ENCODE measurements at places on chromosomes 6 and 20. TPM values are rescaled to one million over a fixed set of nuclear protein-coding genes. Genes with fewer than 3 reads are reported as not detected.

SIRPG gene
- total RNA-seq: 112 TPM

CDSN gene
- total RNA-seq: not detected

LRP11 gene
- total RNA-seq: 2.2 TPM

BHLHE23 gene
- total RNA-seq: not detected

OVOL2 gene
- not detected for total RNA-seq

EYA4 gene
- not detected for total RNA-seq

MUC22 gene
- not detected for total RNA-seq

RIPPLY2 gene
- total RNA-seq: not detected

GSTA4 gene
- 3.5 TPM for total RNA-seq

FAM83C gene
- not detected for total RNA-seq

GSTA3 gene
- total RNA-seq: not detected

GRCh38 chr6:132760256-132760655 lies 2.6 kb upstream of the VNN2 start:
- no peak overlapping the region for H3K27ac ChIP-seq
- H3K36me3 ChIP-seq: peaks cover 15% of the 10 kb centered on the region
- no peak for DNase-seq
- no peak overlapping the region for H3K4me3 ChIP-seq
- H3K27me3 ChIP-seq: no peaks in the 10 kb centered on the region

- DNase-seq: no peak
- no peak overlapping the region for H3K4me3 ChIP-seq
- H3K27me3 ChIP-seq: peaks cover 2% of the 10 kb centered on the region
- H3K27ac ChIP-seq: no peak overlapping the region
Measured at GRCh38 chr6:10520468-10520867, 683 bp upstream of the GCNT2 start.

GRCh38 chr20:50496773-50497385 lies 13.3 kb upstream of the PTPN1 start:
- DNase-seq: no peak
- H3K36me3 ChIP-seq: no peaks in the 10 kb centered on the region
- H3K4me1 ChIP-seq: peaks cover 4% of the 10 kb centered on the region
- H3K4me3 ChIP-seq: no peak overlapping the region
- no peak overlapping the region for H3K27ac ChIP-seq

- H3K36me3 ChIP-seq: no peaks in the 10 kb centered on the region
- H3K27ac ChIP-seq: no peak overlapping the region
- peaks cover 3% of the 10 kb centered on the region for H3K4me1 ChIP-seq
- no peaks in the 10 kb centered on the region for H3K27me3 ChIP-seq
Measured at GRCh38 chr6:152356016-152356415, 281.1 kb downstream of the SYNE1 start.

- no peaks in the 10 kb centered on the region for H3K27me3 ChIP-seq
- H3K4me3 ChIP-seq: no peak overlapping the region
- no peak for DNase-seq
- no peak overlapping the region for H3K27ac ChIP-seq
- H3K36me3 ChIP-seq: peaks cover 3% of the 10 kb centered on the region
Measured at GRCh38 chr6:70841112-70841511, 115.7 kb downstream of the B3GAT2 start.

DNA sequence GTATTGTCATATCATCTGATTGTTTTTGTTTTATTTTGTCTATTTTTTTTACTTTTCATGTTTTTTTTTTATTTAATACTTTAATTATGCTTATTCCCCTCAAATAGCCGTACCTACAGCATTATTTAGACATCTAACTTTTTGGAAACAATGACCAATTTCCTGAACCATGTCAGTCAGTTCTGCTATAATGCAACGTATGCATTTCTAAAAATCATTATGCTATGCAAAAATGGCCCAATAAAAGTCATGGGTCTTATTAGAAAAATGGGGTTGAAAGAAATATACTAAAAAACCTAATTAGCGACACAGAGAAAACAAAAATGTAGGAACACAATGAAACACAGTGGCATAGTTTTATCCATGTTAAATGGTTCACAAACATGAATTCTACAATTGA lies 1454.7 kb downstream of the GRIK2 start:
- H3K27me3 ChIP-seq: no peaks in the 10 kb centered on the region
- no peaks in the 10 kb centered on the region for H3K36me3 ChIP-seq
- no peak overlapping the region for H3K4me3 ChIP-seq
- DNase-seq: no peak
- no peaks in the 10 kb centered on the region for H3K4me1 ChIP-seq
- H3K27ac ChIP-seq: no peak overlapping the region

DNA sequence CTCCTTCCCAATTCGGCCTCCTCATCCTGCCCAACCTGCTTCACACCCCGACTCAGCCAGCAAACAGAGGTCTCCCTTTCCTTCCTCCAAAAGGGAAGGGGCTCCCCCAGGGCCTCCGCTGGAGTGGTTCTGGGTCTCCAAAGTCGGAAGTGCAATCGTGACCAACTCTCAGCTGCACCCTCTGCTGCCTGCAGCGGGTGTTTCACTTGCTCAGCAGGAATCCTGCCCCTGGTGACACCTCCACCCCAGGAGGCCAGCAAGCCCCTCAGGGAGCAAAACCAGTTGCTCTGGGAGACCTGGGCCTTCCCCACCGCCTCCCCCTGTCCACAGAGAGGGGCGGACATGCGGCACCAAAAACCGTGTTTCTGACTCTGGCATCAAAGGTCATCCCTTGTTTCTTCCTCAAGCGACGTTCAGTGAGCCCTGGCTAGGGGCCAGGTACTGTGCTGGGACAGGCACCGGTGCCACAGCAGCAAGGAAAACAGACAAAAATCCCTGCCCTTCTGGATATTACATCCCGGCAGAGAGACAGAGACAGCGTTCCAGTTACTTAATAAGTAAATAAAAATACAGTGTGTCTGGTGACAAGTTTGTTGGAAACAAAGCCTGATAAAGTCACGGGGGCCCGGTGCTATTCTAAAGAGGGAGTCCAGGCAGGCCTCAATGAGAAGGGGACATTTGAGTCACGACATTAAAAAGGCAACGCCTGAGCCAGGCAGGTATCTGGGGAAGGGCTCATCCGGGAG lies 219.0 kb downstream of the BMP7 start:
- no peaks in the 10 kb centered on the region for H3K36me3 ChIP-seq
- no peak overlapping the region for H3K27ac ChIP-seq
- H3K4me3 ChIP-seq: no peak overlapping the region
- H3K4me1 ChIP-seq: no peaks in the 10 kb centered on the region

- H3K36me3 ChIP-seq: no peaks in the 10 kb centered on the region
- no peaks in the 10 kb centered on the region for H3K4me1 ChIP-seq
- no peak overlapping the region for H3K27ac ChIP-seq
- H3K4me3 ChIP-seq: no peak overlapping the region
Measured at GRCh38 chr6:63496361-63496804, 75.9 kb upstream of the LOC128125822 start.

- DNase-seq: no peak
- H3K36me3 ChIP-seq: no peaks in the 10 kb centered on the region
- peaks cover 11% of the 10 kb centered on the region for H3K27me3 ChIP-seq
- H3K4me3 ChIP-seq: no peak overlapping the region
- no peaks in the 10 kb centered on the region for H3K4me1 ChIP-seq
Measured at GRCh38 chr6:1063671-1064355, 248.1 kb upstream of the FOXQ1 start.

- H3K4me1 ChIP-seq: peaks cover 24% of the 10 kb centered on the region
- DNase-seq: no peak
- H3K27ac ChIP-seq: no peak overlapping the region
Measured at GRCh38 chr6:138972226-138972665, 15.8 kb downstream of the REPS1 start.

DNA sequence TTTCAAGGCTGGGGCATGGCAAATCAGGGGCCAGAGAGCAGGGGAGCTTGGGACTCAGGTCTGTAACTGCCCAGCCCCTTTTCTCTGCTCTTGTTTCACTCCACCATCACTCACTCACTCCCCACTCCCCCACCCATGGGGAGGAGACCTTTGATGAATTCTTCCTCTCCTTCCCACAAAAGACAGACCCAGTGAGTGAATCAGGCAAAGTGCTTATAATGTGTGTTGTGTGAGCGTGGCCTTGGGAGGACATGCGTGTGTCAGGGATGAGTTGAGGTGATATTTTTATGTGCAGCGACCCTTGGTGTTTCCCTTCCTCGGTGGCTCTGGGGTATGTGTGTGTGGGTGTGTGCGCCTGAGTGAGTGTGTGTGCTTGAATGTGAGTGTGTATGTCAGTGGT lies 1.0 kb upstream of the CUL9 start:
- peaks cover 46% of the 10 kb centered on the region for H3K36me3 ChIP-seq
- H3K27me3 ChIP-seq: no peaks in the 10 kb centered on the region
- H3K4me3 ChIP-seq: peak overlapping the region; percentile 94
- no peak for DNase-seq

GRCh38 chr6:25966711-25967110 lies 4.1 kb downstream of the TRIM38 start:
- no peak for DNase-seq
- H3K4me3 ChIP-seq: peak overlapping the region; percentile 66
- peak overlapping the region; percentile 39 for H3K27ac ChIP-seq
- H3K27me3 ChIP-seq: no peaks in the 10 kb centered on the region
- H3K4me1 ChIP-seq: peaks cover 54% of the 10 kb centered on the region
- peaks cover 76% of the 10 kb centered on the region for H3K36me3 ChIP-seq

DNA sequence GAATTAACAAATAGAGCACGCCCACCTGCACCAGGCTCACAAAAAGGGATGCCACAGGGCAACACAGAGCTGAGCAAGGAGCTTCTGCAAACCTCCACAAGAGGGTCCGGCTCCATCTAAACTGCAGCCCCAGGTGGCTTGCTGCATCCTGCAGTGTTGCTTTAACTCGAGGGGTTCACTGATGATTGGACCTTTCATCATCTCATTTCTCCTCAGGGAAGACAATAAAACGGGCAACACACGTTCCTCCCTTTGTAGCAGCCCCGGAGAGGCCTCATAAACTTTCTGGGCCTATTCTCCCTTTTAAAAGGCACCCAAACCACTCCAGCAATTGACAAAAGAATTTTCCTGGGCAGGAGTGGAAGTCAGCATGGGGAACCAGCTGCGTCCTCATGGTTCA lies 161.5 kb upstream of the CDH4 start:
- H3K4me3 ChIP-seq: no peak overlapping the region
- no peaks in the 10 kb centered on the region for H3K36me3 ChIP-seq
- H3K27me3 ChIP-seq: peaks cover 2% of the 10 kb centered on the region

- no peaks in the 10 kb centered on the region for H3K27me3 ChIP-seq
- DNase-seq: no peak
- H3K27ac ChIP-seq: no peak overlapping the region
- H3K4me1 ChIP-seq: no peaks in the 10 kb centered on the region
- peaks cover 3% of the 10 kb centered on the region for H3K36me3 ChIP-seq
Measured at GRCh38 chr6:5442916-5443315, 181.6 kb downstream of the FARS2 start.

DNA sequence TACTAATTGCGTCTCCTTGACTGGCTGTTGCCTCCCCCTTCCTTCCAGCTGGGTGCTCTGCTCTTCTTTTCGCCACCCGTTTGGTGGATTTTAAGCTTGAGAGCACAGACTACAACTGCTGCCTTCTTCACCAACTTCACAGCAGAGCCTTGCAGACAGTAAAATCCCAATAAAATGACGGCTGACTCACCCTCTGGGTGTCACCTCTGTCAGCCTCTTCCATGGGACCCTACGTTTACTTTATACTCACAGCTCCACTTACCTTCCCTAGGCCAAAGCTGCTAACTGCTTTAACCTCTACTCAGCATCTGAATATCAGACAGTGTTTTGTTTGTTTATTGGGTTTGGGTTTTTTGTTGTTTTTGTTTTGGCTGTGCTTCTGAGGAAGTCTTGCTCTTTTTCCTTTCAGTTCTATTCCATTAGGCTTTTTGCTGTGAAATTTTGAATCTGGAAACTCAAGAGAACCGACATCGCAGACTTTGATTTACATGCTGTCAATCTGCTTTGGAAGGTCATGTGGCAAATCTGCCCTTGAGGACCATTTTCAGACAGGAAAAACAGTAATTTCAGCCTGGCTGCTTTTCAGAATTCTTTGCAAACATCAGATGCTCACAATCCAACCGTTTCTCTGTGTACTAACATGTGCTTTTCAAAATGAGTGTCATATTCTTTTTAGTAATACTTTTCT lies 2.4 kb downstream of the AGPAT4 start:
- H3K27me3 ChIP-seq: peaks cover 9% of the 10 kb centered on the region
- DNase-seq: no peak
- no peaks in the 10 kb centered on the region for H3K36me3 ChIP-seq
- H3K4me1 ChIP-seq: peaks cover 18% of the 10 kb centered on the region
- no peak overlapping the region for H3K4me3 ChIP-seq
- no peak overlapping the region for H3K27ac ChIP-seq

GRCh38 chr6:55528624-55529023 lies 50.4 kb downstream of the HMGCLL1 start:
- no peak overlapping the region for H3K4me3 ChIP-seq
- no peak overlapping the region for H3K27ac ChIP-seq
- no peaks in the 10 kb centered on the region for H3K4me1 ChIP-seq

- H3K27ac ChIP-seq: peak overlapping the region; percentile 91
- no peak for DNase-seq
- peaks cover 47% of the 10 kb centered on the region for H3K4me1 ChIP-seq
- peaks cover 14% of the 10 kb centered on the region for H3K36me3 ChIP-seq
Measured at GRCh38 chr6:161227004-161227960, 46.6 kb downstream of the AGPAT4 start.

DNA sequence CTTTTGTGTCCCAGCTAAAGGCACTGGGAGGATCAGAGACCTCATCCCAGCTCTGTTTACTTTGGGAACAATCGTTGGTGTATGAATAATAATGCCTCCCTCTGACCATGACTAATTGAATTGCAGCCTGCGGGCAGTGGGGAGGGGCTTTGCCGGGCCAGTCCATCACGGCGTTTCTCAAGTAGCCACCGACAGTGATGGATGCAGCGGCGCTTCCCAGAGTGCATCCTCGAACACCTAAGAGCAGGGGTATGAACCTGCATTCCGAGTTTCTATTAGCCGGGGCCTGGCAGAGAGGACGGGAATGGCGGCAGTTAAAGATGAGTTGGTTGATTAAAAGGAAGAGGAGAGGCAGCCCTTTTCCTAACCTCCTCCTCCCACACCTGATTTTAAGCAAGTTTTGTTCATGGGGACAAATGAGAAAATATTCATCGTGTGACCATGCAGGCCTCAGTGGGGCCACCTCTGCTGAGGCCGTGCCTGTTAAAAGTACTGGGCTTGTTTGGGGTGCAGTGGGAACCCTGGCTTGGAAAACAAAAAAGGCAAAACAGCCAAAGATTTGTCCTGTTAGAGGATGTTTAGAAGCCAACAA lies 154.1 kb downstream of the FOXA2 start:
- DNase-seq: no peak
- no peak overlapping the region for H3K4me3 ChIP-seq
- no peaks in the 10 kb centered on the region for H3K27me3 ChIP-seq
- no peaks in the 10 kb centered on the region for H3K36me3 ChIP-seq
- no peak overlapping the region for H3K27ac ChIP-seq

GRCh38 chr6:37258405-37259105 lies 611 bp upstream of the TMEM217 start:
- peaks cover 50% of the 10 kb centered on the region for H3K4me1 ChIP-seq
- peak overlapping the region; percentile 93 for H3K4me3 ChIP-seq
- DNase-seq: no peak
- H3K27ac ChIP-seq: peak overlapping the region; percentile 78
- H3K27me3 ChIP-seq: no peaks in the 10 kb centered on the region

DNA sequence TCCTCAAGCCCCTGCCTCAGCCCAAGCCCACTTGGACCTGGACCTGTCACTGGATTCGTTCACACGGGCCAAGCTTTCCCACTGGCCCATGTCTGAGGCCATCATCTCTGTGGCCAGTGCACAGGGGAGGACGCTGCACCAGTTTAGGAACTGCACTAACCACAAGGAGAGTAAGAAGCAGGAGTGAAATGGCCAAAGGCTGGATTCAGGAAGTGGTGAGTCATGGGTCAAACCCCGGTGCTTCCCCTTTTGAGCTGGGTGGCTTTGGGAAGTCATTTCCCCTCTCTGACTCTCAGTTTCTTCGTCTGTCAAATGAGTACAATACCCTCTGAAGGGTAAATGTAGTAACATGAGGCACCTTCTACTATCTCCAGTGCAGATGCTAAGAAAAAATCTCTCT lies 87.9 kb downstream of the CD40 start:
- peaks cover 23% of the 10 kb centered on the region for H3K4me1 ChIP-seq
- no peak for DNase-seq
- no peak overlapping the region for H3K4me3 ChIP-seq
- peaks cover 25% of the 10 kb centered on the region for H3K27me3 ChIP-seq

Measured in activated CD8-positive, alpha-beta T cell treated with anti-CD3 and anti-CD28 coated beads, Interleukin-2, amount 10 ng/mL, durations not matched to agents 7 days and 5 days (primary cell).